ENCODE measurements at places on chromosomes 1 and 21. TPM values are rescaled to one million over a fixed set of nuclear protein-coding genes. Genes with fewer than 3 reads are reported as not detected.

- DNase-seq = no peak
These were observed 149.3 kb downstream of the AK5 start for GRCh38 chr1:77430966-77431690.

DNA sequence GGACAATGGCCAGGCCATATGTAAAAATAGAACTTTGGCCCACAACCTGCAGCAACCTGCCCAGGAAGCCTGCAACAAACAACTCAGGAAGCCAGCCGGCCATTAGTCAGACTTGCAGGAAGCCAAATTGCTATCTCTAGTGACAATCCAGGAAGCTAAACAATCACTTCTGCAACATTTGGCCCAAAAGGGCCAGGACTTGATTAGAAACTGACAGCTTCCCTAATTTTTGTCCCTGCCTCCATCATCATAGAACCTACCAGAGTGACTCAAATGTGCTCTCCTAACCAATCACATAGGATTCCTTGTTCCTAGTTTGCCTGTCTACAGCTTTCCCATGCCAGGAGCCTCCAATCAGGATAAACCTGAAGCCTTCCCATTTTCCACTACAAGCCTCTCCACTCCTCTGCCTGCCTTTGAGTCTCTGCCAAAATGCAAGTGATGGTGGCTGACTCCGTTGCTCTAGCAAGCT, 639.3 kb downstream of the PTPRU start:
- DNase-seq = no peak

DNA sequence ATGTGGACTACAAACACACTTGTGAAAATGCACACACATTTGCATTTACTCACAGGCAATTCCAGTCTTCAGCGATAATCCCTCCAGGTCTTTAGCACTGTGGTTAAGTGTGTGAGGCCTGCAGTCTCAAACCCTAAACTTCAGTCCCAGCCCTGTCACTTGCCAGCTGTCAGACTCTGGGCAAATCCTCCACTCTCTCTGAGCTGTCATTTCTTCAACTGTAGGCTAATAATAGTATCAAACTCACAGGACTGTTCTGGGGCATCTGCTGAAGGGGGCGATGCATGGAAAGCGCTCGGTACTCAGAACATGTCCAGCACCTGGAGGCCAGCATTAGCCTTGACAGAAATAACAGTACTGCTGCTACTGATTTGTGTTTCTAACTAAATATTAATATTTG, 48.2 kb downstream of the NEK2 start:
- no peak for DNase-seq

GRCh38 chr1:10252508-10252907, 42.1 kb downstream of the KIF1B start:
- no peak for DNase-seq

DNA sequence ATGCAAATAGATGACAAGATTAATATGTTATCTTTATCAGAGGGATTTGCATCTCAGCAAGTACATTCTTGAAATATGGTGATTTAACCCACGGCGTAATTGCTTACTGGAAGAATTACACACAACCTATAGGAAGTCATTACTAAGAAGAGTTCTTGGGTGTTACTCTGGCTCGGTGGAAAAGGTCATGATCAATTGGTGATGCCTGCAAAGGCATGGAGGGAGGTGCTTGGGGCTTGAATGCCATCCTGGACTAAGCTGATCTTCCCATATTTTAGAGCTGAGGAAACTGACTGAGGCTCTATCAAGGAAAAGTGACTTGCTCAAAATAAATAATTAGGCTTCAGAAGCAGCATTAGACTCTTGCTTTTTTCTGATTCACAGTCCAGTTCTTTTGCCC, 137.5 kb upstream of the JUN start:
- DNase-seq = no peak

DNA sequence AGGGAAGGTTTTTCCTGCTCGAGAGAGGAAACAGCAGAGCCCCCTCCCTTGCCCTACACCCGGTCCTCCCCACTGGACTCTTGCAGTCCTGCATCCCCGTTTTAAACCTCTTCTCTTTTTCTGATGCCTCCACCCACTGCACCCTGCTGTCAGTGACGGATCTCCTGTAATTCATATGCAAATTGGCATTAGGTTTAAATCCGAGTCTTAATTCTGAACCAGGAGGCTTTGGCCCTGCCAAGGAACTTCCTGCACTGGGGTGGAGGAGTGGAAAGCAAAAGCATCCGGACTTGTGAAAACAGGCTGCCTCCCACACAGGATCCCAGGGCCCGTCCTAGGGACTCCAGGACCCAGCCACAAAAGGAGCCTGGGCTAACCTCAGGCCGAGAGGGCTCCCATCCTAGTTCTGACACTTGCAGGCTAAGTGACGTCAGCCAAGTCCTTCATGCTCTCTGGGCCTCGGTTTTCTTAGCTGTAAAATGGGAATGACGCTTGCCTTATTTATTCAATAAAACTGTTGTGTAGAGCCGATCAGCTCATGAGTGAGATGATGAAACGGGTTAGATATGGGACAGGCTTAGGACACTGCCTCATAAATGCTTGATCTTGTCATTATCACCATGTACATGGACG, 613.3 kb downstream of the AJAP1 start:
- DNase-seq = no peak

- no peak for DNase-seq
These were observed 22.9 kb downstream of the NIPAL3 start for GRCh38 chr1:24438423-24438901.

DNA sequence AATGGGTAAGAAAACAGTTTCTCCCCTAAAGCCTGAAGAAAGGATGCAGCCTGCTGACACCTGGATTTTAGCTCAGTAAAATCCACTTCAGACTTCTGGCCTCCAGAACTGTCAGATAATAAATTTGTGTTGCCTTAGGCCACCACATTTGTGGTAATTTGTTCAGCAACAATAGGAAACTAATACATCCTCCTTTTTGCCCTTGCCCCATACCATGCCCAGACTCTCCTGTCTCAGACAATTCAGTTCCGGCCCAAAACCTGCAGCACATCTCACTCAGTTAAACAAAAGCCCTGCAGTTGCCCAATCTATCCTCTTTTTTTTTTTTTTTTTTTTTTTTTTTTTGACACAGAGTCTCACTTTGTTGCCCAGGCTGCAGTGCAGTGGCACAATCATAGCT, 25.8 kb downstream of the SMIM12 start:
- DNase-seq = no peak

GRCh38 chr21:24223624-24224023, 1383.7 kb downstream of the MRPL39 start:
- DNase-seq = no peak

DNA sequence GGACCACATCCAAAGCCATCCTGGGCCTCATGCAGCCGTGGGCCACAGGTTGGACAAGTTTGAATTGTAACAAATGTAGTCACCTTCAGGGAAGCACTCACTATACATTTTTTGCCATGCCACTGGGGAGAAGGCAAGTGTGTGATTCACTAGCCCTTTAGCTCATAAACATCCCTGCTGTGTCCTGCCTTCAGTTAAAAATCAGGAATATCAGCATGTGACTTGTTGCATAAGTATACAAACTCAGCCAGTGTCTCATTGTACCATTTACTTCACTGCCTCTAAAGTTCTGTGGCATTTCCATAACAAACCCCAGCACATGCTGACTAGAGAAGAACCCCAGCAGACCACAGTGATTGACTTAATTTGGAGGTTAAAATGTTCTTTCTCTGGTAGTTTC, 142.0 kb upstream of the C1orf105 start:
- DNase-seq = no peak

Gene DNAI4
- not detected for total RNA-seq

Gene ZSWIM5
- total RNA-seq = 1.2 TPM

Gene C1orf116
- not detected for total RNA-seq

Gene CD1D
- not detected for total RNA-seq

Gene FCRL2
- not detected for total RNA-seq

Gene NID1
- 172 TPM for total RNA-seq

Gene KPRP
- not detected for total RNA-seq

Gene PROK1
- not detected for total RNA-seq

Gene LCE1A
- total RNA-seq = not detected

Gene SMYD3
- 0.32 TPM for total RNA-seq

Measured in ascending aorta (tissue), 2 donors.